ENCODE measurements at places on chromosomes 16 and 17.

DNA sequence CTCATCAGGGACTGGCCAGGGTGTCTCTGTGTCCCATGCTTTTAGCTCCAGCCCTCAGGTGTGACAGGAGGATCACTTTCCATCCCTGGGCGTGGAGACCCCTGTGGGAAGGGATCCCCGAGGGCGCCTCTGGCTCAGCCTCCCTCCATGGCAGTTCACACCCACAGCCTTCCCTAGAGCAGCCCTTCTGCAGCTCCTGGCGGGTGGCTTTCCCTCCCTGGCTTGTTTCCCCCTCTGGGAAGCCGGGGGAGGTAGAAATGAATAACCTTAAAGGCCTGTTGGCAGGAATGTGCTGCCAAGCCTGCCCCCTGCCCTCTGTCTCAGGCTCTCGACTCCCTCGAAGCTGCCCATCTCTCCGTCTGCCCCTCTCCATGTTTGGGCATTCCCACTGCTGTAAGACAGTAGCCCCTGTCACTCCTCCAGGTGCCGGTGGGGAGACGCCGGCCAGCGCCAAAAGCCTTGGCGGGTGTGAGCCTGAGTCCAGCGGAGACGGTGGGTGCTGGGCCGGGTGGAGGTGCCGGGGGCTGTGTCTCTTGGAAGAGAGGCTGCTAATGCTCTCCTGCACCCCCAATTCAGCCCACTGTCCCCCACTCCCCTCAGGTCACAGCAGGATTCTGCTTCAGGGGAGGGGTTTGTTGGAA lies 2.1 kb upstream of the ATP2A1 start:
- no peak for DNase-seq

- no peak for DNase-seq
These were observed 470.9 kb upstream of the SOX9 start for GRCh38 chr17:71649941-71650350.

DNA sequence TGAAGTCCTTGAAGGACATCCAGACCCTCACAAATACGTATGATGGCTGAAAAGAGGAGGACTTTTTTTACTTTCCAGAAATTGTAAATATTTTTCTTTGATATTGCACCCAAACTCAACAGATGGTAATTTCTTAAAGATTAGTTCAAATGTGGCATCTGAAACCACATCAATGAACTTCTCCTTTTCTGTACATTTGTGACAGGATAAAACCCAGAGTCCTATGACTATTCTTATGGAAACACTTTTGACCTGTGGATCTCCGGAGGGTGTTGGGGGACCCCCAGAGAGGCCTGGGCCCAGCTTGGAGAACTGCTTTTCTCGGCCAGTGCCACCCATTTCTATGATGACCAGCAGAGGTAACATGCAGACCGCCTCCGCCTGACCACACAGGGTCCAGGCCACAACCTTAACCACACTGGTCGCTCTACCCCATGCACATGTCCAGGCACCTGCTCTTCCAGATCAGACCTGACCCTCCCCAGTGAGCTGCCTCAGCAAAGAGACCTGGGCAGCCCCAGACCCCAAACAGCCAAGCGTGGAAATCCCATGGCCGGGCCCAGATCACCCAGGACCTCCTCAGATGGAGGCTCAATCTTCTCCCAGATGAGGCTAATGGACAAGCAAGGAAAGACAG lies 22.7 kb downstream of the RPH3AL start:
- peak; percentile 11 for DNase-seq

DNA sequence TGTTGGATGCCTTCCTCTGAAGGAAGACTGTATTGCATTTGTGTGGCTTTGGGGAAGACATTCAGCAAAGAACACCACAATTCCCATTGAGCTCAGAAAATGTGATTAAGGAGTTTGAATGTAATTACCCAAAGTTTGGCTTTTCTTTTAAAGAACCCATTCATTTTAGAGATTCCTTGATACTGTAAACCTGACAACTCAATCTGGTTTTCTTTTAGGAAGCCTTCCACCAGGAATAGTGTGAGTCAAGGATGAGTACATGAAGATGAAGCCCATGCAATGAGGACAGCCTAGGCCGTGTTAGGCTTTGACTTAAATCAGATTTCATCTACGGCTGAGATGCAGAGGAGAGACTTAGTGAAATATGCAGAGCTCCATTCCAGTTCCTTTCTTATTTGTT lies 271.7 kb upstream of the TBX2 start:
- DNase-seq, result no peak

DNA sequence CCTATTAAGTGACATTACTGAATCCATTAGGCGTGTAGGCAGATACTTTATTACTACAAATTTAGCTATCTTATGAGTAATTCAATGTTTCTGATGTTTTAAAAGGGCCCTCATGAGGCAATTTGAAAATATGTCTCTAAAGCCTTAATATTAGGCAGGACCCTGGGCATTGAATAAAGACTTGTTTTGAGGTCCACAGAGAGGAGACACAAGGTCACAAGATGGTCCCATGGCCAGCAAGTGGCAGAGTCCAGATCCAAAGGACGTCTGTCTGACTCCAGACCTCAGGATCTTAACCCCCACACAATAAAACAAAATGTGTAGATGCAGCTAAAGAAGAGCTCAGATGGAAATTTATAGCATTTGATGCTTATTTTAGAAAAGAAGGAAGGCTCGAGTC lies 31.9 kb upstream of the HEATR6 start:
- no peak for DNase-seq

GRCh38 chr16:12323007-12323758 lies 346.6 kb downstream of the SNX29 start:
- no peak for DNase-seq

DNA sequence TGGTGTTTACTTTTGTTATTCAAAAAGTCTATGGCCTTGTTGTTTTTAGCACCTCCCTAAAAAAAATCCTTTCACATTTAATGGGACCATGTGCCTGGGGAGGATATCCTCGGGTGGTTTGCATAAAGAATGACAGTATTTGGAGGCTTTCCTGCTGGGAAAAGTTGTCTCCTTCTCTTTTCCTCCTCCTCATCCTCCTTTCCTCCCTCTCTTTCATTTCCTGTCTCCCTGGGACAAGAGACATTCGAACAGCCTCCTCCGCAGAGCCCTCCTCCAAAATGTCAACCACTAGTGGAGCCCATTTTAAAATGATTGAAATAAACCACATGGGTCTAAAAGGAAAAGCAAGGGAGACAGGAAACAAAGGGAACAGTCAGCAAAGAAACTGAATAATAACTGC lies 67.4 kb downstream of the MYH13 start:
- DNase-seq, result no peak

- DNase-seq, result no peak
These were observed 287.3 kb upstream of the CCL2 start for GRCh38 chr17:33967608-33968349.

- no peak for DNase-seq
These were observed 90.6 kb downstream of the TOX3 start for GRCh38 chr16:52456368-52456767.

- peak; percentile 54 for DNase-seq
These were observed 76.4 kb downstream of the WWP2 start for GRCh38 chr16:69838489-69838888.

- no peak for DNase-seq
These were observed 2101.9 kb downstream of the TP53TG3F start for GRCh38 chr16:35561346-35561745.

DNA sequence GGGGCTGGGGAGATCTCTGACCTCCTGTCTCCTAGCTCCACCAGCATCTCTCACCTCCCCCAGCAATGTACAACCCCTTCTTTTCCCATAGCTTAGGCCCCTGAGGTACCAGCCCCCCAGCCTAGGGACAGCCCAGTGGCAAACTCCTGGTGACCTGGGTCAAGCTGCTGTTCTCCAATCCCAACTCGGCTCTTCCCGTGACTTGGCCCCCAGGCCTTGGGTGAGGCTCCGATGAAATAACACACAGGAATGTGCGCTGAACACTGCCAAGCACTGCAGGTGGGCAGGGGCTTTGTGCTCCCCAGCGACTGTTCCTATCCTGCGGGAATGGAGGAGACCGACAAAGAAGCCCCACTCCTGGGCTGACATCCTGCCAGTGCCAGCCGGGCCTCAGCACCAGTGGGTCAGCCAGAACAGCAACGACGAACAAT lies 63.7 kb upstream of the AMZ2 start:
- DNase-seq, result no peak
